ENCODE measurements at places on chromosomes 5 and 9.

DNA sequence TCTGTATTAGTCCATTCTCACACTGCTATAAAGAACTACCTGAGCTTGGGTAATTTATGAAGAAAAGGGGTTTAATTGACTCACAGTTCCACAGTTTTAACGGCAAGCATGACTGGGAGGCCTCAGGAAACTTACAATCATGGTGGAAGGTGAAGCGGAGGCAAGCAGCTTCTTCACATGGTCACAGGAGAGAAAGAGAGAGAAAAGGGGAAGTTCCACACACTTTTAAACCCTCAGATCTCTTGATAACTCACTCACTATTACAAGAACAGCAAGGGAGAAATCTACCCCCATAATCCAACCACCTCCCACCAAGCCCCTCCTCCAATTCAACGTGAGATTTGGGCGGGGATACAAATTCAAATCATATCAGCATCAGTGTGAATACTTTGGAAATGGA, 133.4 kb upstream of the SLC30A5 start:
- no peak for DNase-seq

GRCh38 chr9:81227507-81228245, 461.7 kb downstream of the TLE1 start:
- DNase-seq: no peak

DNA sequence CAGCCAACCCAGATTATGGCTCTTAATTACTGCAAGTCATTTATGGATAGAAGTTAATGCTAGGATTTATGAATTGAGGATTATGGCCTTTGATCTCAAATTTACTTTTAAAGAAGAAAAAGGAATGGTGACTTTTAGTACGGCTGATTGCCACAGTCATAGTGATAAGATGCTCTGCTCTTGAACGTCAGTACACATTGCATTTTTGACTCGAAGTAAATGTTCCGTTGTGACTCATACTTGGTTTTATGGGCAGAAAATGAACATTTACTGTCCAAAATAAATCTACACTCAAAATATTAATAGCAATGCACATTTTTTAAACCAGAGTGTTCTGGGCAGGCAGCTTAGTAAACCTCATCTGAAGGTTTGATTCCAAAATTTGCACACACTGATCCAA, 830 bp downstream of the ADAMTSL1 start:
- DNase-seq: no peak

DNA sequence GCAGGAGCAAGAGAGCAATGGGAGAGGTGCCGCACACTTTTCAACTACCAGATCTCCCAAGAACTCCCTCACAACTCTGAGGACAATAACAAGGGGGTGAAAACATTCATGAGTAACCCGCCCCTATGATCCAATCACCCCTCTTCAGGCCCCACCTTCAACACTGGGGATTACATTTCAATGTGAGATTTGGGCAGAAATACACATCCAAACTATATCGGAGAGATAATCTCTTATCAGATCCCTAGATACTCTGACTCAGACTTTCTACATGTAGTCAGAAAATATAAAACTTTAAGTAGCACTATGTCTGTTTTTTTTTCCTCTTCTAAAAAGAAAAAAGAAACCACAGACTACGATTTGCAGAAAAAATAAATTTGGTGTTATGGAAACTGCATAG, 1595.9 kb upstream of the NUDT12 start:
- DNase-seq: no peak

DNA sequence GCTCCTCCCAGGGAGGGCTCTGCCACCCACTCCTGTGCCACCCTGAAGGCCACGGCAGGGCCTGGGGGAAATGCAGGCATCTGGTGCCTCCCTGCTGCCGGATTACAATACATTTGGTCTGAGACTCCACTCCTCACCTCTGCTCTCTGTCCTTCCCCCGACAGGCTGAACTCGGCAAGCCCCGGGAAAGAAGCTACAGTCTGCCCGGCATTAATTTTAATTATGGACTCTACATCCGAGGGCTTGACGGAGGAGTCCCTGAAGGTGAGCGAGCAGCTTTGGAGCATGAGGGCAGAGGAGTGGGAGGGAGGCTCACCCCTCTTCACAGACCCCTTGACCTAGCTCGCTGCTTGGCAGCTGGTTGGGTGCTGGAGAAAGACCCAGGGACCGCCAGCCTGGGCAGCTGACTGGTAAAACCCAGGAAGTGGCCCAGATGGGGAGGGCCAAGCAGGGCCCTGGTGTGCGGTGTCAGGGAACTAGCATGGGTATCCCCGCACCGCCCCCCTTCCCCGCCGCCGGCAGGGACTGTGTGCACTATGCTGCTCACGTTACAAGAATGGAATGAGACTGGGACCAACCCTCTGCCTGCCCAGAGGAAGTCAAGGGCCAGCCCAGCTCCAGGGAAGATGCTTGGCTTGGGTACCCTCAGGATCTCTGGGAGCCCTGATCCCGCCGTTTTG, 83.7 kb upstream of the BARHL1 start:
- DNase-seq: no peak

- no peak for DNase-seq
Measured at GRCh38 chr5:125134216-125135081, 388.0 kb upstream of the ZNF608 start.

DNA sequence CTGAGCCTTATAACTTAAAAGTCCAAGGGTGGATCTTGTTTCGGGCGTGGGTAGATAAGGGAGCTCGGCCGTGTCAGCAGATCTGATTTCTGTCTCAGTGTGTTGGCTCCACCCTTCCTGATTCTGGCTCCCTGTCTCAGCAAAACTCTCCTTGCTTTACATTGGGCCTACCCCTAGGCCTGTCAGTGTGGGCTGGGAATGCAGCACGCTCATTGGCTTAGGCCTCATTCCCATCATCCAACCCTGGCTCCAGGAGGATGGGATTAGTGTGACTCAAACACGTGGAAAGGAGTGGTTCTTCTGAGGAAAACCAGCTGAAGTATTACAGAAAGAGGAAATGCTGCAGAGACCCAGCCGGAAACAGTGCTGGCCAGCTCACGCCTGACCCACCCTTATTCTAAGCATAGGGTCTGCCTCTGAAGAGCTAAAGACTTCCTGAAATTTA, 59.9 kb downstream of the ZFAND5 start:
- DNase-seq: no peak

DNA sequence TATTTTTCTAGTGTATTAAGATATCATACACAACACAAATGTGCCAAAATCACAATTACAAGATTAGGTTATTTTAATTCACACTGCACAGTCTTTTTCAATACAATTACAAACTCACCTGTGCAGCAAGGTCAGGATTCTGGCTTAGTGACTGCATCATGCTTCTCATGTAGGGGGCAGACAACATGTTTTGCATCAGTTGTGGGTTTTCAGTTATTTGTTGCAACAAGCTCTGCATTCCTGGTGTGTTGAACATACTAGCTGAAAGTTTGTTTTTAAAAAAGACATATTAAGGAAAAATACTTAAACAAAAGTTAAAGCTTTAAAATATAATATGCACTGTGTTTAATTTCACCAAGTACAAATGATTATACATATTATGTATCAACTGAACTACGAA, 38.7 kb downstream of the UBQLN1 start:
- DNase-seq: no peak

GRCh38 chr9:95171001-95171400, 146.5 kb downstream of the FANCC start:
- DNase-seq: no peak

DNA sequence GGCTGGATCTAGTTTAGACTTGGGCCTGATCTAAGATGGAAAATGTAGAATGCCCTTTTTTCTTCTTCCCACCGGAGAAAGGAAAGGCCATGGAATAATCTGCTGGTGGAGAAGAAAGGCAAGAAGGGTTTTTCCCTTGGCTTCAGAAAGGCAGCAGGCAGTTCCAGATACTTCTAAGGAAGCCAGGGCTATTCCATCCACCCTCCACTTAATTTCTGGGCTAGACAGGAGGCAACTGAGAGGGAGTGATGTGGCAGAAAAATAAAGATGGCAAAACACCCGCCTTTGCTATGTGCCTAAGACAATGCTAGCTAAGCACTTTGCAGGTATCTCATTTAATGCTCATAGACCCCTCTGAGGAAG, 9.9 kb downstream of the MYOZ3 start:
- DNase-seq: no peak

DNA sequence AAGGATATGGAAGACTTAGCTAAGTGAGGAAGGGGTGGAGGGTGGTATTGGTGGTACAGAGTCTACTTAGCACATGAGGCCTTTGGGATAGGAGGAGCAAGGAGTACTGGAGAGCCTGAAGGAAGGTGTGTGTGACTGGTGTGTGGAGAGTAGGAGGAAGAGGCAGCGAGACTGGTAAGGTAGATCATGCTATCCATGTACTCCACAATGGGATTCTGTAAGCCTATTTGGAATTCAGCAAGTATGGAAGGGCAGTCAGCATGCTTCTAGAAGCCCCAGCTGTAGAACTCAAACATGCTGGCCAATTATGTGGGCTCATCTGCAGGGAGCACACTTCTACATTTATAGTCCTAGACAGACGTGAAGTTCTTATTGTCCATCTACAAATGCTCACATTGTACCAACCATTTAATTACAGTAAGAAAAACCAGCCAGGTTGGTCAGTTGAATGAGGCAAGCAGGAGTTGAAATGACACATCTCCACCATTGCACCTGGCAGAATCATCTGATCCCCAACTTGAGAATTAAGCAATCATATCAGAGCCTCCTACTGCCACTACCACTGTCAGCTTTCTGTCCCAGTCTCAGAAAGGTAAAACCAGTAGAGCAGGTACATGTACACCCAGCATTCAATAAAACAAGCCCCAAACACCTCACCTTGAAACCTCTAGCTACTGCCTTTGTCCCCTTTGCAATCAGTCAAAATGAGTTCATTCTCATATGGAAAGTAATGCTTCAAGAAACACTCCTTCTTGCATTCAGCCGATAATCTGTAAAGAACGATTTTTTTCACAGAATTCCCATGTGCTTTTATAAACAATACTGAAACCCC, 60.9 kb upstream of the GLRX start:
- DNase-seq: no peak

DNA sequence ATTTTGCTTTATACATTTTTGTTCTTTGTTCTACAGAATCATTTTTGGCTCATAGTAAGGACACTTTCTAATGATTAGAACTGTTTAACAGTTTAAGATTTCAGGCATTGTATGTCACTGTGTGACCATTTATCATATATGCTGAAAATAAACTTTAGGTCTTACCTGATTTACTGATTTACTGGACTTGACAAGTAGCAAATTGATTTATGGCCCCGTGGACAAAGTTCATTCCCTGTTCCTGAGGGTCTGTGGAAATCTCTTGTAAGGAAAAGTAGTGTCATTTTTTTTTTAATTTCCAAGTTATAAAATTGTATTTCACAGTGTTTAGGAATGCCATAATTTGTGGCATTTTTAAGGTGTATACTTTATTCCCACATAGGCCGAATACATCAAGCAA, 40.7 kb downstream of the KIF2A start:
- no peak for DNase-seq

- DNase-seq: no peak
Measured at GRCh38 chr5:5738797-5739489, 316.5 kb downstream of the ICE1 start.

- no peak for DNase-seq
Measured at GRCh38 chr9:113945784-113946183, 69.7 kb downstream of the ZNF618 start.

GRCh38 chr9:120484162-120484561, 95.8 kb downstream of the CDK5RAP2 start:
- DNase-seq: no peak

DNA sequence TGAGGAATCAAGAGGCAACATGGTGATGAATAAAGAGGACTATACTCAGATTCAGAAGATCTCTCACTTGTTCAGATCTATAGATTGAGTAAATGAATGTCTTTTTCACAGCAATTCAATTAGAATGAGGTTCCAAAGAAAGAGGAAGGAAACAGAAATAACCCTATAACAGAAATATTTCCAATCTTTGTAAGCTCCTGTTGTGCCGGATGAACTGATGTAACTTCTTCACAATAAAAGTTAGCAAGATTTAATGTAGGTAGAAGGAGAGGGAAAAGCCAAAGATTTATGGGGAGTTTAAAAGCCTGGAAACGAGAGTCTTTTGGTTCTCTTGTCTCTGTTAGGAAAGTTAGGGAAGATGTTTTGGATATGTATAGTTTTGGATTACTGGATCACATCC, 92.1 kb downstream of the PBX3 start:
- DNase-seq: no peak

GRCh38 chr5:67283275-67283987, 86.8 kb upstream of the CD180 start:
- no peak for DNase-seq

GRCh38 chr5:9441610-9442009, 104.3 kb downstream of the SEMA5A start:
- DNase-seq: no peak

GRCh38 chr5:54007827-54008777, 302.3 kb downstream of the ARL15 start:
- no peak for DNase-seq

GRCh38 chr5:106127985-106128384, 1542.8 kb downstream of the EFNA5 start:
- DNase-seq: no peak

- no peak for DNase-seq
Measured at GRCh38 chr5:175457466-175457865, 13.5 kb upstream of the DRD1 start.

DNA sequence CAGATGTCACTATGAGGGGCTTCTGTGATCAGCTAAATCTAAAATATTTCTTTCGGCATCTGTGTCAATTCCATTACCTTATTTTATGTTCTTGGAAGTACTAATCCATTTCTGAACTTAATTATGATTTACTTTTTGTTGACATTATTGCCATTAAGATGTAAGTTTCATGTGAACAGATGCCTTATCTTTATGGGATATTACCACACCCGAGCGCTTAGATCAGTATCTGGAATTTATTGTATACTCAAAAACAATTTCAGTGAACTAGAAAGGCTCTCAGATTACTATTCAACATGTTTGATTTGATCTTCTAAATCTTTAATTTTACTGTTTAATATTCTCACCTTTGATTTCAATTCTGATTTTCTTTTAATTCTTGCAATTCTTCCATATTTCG, 567.7 kb upstream of the TLE4 start:
- DNase-seq: no peak

GRCh38 chr9:110583237-110583636, 3.7 kb upstream of the SVEP1 start:
- DNase-seq: no peak

DNA sequence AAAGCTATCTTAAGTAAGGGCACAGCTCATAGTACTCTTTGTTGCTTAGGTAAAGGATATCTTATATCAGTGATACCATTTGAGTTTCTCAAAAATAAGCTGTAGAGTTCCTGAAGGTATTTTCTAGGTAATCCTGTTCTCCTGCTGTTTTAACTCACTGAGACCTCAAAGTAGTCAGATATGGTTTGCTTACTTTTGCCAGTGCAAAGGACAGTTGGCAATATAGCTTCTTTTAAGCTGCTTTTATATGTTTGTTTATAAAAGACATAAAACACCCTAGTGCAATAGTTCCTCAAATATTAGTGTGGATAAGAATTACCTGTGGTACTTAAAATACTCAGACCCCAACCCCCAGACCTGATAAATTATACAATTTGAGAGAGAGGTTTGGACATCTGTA, 12.1 kb downstream of the NCBP1 start:
- no peak for DNase-seq

- DNase-seq: no peak
Measured at GRCh38 chr5:145739843-145740242, 95.3 kb downstream of the PRELID2 start.

All from activated CD8-positive, alpha-beta memory T cell treated with anti-CD3 and anti-CD28 coated beads for 1 hour (primary cell).